ENCODE measurements at places on chromosomes 5 and 9.

DNA sequence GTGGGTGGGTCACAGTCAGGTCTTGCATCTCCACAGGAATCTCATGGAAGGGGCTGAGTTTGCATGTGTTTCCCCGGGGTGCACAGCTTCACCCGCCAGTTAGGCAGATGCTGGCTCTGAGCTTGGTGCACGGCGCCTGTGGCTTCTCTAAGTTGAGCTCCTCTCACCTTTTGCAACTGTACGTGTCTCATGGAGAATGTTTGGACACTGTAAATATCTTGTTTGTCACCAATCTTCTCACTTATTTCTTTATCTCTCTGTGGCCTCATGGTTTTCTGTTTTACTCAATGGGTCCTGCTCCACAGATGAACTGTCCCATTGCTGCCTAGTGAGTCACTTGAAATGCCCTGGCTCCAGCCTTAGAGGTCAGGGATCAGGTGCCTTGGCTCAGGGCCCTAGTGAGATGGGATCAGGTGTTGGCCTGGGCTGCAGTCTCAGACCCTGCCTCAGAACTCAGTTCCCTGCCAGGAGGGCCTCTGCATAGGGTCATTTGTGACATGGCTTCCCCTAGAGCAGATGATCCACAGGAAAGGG is 61.6 kb downstream of the WNK2 start:
- DNase-seq, result no peak

DNA sequence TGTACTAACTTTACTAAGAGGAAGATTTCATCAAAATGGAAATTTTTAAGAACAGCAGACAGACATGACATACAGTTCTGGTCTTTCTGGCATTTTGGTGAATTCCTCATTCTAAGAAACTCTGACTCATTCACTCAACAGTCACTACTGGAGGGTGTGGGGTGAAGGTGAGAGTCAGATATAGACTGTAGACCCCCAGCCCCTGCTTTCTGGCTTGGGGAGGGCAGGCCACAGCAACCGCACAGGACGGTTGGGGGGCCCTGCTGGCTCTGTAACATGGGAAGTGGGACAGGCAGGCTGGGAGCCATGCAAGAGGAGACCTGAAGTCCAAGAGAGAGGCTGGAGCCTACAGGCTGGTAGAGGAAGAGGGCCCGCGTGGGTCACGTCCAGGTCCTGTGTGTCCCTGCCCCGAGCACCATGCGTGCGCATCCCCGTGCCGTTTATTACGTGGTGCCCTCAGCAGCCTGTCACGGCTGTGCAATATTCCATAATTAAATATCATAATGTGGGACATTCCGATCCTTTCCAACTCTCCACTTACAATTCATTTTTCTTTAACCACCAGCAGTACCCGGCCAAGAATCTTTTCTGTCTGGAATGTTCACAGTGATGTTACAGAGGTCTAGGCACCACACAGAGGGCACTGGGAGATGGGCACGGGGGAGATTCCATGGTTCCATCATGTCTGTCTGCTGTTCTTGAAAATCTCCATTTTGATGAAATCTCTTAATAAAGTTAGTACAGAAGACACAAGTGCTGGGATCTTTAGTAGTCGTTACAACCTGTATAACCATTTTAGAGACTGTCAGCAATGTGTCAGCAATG is 75.5 kb downstream of the SEMA4D start:
- no peak for DNase-seq

DNA sequence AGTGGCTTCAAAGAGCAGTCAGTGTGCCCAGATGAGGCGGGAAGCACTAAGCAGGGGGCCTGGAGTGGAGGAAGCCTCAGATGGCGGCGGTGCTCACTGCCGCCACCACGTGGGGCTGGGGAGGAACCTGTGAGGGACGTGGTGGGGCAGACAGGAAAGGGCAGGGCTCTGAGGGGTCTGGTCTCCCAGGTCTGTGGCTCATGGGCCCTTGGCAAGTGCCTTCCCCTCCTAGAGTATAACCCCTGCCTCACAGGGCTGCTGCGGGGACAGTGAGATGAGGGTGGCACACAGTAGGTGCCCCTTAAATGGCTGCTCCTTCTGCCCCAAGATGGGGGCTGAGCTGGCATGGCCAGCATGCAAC is 26.6 kb downstream of the NR5A1 start:
- no peak for DNase-seq

DNA sequence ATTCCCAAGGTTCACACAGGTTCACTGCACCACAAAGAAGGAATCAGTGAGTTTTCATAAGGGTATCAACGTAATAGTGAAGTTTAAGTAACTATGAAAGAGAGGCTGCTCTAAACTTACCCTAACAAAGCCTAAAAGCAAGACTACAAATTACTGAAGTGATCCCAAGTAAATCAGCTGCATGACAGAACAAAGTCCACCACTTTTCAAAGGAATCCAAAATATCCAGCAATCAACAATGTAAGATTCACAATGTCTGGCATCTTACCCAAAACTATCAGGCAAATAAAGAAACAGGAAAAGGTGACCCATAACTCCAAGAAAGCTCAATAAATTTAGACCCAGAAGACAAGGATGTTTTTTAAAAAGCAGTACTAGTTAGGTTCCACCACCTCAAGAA is 70.1 kb downstream of the GNAQ start:
- DNase-seq, result no peak

DNA sequence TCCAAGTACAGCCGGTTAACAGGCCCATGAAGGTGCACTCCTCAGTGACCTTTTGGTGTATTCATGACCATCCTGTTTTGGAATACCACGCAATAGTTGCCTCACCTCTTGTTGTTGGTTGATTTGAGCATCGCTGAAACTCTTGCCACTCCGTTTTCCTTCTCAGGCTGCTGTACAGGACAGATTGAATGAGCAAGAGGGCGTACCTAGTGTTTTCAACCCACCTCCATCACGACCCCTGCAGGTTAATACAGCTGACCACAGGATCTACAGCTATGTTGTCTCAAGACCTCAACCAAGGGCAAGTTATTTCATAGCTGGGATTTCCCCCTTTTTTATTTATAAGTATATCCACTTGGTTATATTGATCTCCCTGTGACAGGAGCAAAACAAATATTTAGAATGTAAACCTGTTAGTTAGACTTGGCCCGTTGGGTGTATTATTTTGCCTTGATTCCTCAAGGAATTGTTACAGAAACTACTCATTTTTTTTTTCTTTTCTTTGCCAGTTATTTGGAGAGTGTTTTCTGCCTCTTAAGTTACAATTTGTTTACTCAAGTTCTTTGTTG is 38.1 kb downstream of the FAF2 start:
- DNase-seq, result no peak

- no peak for DNase-seq
Observed at GRCh38 chr9:97766092-97766491, 69.0 kb upstream of the XPA start.

- DNase-seq, result no peak
Observed at GRCh38 chr9:744790-745484, 96.6 kb upstream of the DMRT1 start.

DNA sequence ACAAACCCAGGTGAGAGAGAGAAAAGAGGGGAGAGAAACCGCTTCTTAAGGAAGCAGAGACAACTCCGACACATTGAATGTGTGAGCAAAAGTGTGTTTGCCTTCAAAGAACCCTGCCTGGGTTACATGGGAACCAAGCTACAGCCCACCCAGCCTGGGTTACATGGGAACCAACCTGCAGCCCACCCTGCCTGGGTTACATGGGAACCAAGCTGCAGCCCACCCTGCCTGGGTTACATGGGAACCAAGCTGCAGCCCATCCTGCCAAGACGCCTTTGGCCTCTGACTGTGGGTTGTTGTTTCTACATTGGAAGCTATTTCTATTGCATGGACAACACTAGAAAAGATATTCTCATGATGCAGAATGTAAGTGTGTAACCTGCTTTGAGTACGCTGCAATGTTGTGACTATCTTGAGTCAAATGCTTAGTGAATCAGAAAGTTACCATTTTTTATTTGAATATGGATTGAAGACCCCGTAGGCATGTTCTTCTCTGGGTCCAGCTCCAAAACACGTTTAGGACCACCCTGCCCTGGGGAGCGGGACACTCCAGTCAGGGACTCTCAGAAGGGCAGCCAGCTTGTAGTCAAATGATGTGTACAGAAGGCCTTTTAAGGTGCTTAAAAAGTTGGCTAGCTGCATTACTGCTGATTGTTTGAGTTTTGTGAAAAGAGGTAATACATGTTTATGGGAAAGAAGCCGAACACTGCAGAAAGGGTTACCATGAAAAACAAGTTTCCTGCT is 39.1 kb upstream of the UNC5A start:
- no peak for DNase-seq

DNA sequence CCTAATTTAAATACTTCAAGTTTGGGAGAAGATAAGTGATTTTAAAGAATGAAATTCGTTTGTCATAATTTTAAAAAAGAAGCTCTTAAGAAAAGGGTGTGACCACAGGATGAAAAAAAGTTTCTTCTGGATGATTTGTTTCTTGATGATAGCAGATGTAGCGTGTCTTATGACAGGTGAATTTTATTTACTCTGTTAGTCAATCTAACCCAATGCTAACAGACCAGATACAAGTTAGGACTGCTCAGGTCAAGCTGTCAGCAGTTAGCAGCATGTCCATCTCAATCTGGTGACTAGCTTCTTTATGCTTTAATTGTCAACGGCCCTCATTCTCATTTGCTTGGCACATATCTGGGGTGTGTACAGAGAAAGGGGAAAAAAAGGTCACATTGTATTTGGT is 456.0 kb downstream of the BNC2 start:
- no peak for DNase-seq

- peak; percentile 63 for DNase-seq
Observed at GRCh38 chr5:179825655-179826182, 5.0 kb downstream of the SQSTM1 start.

GRCh38 chr5:116451905-116452450 is 122.6 kb downstream of the SEMA6A start:
- peak; percentile 54 for DNase-seq

DNA sequence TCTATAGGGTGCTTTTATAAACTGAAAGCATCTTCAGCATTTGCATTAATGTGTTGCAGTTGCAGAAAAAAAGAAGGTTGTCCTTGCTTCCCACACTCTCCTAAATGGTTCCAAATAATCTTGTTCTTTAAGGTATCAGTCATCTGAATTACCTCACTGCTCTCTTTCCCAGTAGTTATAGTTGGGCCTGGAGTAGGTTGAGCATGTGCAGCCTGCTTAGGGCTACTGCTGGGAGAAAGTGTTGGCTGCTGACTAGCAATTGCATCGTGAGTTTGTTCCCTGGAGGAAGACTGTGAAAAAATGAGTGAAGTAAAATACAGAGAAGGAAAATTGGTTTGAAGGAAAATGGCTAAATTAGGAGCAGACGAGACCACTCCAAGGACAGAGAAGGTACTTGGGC is 74.5 kb downstream of the PRR16 start:
- DNase-seq, result peak; percentile 1

DNA sequence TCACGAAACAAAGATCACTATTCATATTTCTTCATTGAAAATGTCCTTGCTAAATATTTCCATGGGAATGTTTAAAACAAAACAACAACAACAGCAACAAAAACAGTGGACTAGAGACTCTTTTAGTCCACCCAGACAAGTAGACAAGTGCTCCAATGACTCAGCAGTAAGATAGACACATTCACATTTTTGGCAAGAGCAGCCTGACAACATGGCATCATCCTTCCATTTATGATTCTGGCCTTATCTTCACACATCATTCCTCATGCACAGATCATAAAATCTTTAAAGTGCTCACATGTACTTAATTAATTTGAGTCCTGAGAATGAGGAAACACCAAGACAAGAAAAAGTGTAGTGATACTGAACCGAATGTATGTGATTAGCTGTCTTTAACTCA is 132.6 kb upstream of the PDE4D start:
- DNase-seq, result peak; percentile 3

DNA sequence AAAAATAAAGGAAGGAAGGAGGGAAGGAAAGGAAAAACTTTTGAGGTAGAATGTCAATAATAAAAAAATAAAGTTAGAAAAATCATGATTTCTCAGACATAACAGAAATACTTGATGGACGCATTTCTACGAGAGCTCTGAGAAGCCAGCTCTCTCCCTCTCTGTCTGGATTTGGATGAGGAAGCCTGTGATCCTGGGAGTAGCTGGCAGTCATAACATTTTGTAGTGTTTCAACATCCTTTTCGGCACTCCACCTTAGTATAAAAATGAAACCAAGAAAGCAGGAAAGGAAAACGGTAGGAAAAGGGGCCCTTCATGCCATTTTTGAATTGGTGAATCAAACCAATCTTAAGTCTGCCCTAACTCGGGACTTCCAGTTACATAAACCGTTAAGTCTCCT is 321.3 kb downstream of the EPB41L4A start:
- no peak for DNase-seq

- no peak for DNase-seq
Observed at GRCh38 chr5:141573489-141574121, 45.2 kb downstream of the DIAPH1 start.

DNA sequence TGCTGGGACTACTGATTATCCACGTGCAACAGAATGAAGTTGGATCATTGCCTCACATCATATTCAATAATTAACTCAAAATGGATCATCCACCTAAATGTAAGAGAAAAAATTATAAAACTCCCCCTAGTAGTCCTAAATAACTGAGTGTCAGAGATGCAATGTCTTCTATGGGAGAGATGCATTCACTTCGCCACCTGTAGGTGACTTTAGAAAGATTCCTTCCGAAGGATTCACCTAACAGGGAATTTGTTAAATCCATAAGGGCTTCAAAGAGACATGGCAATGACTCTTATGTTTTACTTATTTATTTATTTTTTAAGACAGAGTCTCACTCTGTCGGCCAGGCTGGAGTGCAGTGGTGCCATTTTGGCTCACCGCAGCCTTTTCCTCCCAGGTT is 526.0 kb downstream of the MTRR start:
- DNase-seq, result no peak

GRCh38 chr5:142626786-142627185 is 59.1 kb downstream of the FGF1 start:
- no peak for DNase-seq

All from Caki2 (cell line).